ENCODE measurements at places on chromosomes 4 and X.

- no peak for DNase-seq
Measured at GRCh38 chr4:33340168-33340567, 2620.0 kb downstream of the PCDH7 start.

DNA sequence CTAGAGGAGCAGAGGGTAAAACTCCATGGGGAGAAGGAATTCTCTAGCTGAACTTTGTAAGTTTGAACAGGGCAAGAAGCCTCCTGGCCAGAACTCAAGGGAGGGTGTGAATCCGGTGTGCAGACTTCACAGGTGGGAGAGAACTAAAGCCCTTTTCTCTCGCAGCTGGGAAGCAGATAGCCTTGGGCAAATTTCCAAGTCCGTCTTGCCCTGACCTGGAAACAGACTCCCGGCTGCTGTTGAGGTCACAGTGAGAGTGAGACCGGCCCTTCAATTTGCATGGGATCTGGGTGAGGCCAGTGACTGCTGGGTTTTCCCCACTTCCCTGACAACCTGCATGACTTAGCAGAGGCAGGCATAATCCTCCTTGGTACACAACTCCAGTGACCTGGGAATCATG is 94.5 kb upstream of the ZNF827 start:
- no peak for DNase-seq

GRCh38 chr4:8159537-8160232 is 1.1 kb upstream of the ABLIM2 start:
- no peak for DNase-seq

DNA sequence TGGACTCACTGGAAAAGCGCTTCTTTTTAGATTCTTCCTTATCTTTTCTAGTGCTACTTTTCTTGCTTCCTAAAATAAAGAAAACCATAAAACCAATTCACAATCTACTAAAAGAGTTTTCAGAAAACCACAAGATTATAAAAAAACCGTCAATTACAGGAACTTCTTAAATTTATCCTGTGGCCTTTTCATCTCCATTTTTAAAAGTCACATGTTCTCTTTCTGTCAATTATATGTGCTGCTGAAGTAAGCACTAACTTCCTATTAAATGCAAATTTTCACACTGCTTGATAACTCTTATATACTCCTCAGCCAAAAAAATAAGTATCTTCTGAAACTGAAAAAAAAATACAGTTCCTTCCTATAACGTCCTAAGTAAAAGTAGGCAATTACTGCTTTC is 32.8 kb downstream of the CENPC start:
- no peak for DNase-seq

DNA sequence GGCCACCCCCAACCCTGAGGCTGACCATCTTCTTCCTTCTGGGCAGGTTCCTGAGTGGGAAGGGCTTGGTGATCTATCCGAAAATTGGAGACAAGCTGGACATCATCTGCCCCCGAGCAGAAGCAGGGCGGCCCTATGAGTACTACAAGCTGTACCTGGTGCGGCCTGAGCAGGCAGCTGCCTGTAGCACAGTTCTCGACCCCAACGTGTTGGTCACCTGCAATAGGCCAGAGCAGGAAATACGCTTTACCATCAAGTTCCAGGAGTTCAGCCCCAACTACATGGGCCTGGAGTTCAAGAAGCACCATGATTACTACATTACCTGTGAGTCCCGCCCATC is 9.7 kb downstream of the EFNB1 start:
- DNase-seq, result no peak

GRCh38 chrX:137574102-137574783 is 8.3 kb downstream of the ZIC3 start:
- DNase-seq, result no peak

- DNase-seq, result no peak
Measured at GRCh38 chrX:29491659-29492058, 723.7 kb upstream of the MAGEB2 start.

- no peak for DNase-seq
Measured at GRCh38 chr4:152016303-152016620, 255.5 kb upstream of the GATB start.

DNA sequence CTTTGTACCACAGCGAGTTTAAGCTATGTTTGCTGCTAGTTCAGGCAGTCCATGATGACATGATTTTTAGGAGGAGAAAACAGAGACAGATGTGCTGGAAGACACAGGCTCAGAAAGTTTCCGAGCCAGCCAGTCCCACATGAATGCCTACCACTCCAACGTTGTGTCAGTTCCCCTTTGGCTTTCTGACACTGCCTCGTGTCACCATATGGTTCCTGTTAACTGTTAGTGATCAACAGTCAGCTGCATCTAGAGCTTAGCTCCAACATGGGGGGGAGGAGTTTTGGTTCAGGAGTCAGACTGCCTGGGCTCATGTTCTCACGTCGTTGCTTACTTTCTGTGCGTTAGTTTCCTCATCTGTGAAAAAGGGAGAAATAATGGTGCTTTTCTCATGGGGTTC is 343.7 kb downstream of the MID1IP1 start:
- no peak for DNase-seq

DNA sequence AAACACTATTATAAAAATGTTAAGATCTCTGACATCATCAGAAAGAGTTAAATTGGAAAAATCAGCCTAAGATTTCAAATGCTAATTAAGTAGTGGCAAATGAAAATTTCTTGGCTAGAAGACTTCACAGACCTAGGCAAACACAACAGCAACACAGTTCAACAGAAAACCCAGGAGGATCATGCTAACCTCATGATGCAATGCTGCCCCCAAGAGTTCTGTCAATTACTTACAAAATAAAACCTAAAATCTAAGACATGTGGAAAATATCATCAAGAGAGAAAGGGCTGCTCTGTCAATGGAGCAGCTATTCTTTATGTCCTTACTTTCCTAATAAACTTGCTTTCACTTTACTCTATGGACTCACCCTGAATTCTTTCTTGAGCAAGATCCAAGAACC is 21.0 kb downstream of the S100G start:
- no peak for DNase-seq

All from stimulated activated CD4-positive, alpha-beta T cell treated with anti-CD3 and anti-CD28 coated beads, Interleukin-2, amount 100 ng/mL, for 4 hours (primary cell).